CD4-positive, alpha-beta T cell treated with Interleukin-2 at 100 ng/mL for 4 hours (primary cell): ENCODE measurements at places on chromosomes 4 and X.

- DNase-seq = no peak
Observed at GRCh38 chr4:161101881-161102280, 1061.9 kb downstream of the FSTL5 start.

DNA sequence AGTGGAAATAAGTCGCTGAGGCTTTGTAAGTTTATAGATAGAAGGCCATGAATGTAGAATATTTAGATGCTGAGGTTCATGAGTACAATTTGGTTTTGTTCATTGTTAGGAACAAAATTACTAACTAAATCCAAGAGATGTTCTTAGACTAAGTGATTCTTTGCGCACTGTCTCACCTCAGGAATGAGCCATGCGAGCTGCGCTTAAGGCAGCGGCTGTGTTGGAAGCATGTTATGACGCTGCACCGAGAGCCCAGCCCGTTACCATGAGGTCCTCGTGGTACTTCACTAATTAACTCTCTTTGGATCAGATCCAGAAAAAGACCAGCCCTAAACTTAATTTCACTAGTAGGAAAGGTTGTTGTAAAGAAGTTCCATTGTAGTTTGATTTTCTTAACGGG, 166.2 kb downstream of the RAPGEF2 start:
- no peak for DNase-seq

- DNase-seq = no peak
Observed at GRCh38 chr4:90515191-90515590, 388.0 kb downstream of the CCSER1 start.

DNA sequence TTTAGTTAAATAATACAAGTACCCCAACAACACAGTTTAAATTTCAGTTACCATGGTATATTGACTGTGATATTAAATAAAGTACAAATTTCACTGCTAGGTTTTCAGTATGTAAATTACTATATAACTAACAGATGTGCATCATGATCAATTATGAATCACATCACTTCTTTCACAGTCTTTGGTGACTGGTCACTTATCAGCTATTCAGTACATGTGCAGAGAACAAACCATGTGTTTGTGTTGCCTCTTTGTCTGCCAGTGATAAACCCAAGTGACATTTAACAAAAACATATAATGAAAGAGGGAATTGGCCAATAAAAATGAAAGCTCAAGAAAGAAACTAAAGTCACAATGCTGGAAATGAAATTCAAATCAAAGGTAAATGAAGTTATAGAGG, 249.3 kb downstream of the CHIC1 start:
- DNase-seq = no peak

DNA sequence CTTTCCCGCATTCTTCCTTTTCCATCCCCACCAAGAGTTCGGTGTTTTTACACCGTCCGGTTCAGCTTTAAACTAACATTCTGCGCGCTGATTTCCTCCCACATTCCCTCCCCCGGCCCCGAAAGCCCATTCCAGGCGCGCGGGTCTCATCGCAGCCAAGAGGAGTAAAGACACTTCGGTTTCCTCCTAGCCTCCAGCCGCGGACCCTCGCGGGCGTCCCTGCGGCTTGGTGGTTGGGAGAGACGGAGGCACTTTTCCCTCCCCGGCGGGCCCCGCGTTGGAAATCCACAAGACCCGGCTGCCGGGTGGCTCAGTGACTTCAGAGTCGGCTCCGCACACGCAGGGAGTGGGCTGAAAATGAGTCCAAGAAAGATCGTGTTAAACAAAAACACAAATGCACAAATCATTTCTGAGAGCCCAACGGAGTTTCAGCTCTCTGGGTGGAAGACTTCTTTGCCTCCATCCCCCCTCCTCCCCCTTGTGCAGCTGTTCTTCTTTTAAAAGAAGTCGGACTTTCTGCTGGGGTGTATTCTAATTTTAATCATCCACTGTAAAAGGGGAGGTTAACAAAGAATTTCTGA, 2.0 kb upstream of the ARX start:
- no peak for DNase-seq

- DNase-seq = no peak
Observed at GRCh38 chr4:12409507-12410190, 981.0 kb upstream of the HS3ST1 start.

GRCh38 chr4:81498046-81498445, 26.3 kb upstream of the RASGEF1B start:
- no peak for DNase-seq

DNA sequence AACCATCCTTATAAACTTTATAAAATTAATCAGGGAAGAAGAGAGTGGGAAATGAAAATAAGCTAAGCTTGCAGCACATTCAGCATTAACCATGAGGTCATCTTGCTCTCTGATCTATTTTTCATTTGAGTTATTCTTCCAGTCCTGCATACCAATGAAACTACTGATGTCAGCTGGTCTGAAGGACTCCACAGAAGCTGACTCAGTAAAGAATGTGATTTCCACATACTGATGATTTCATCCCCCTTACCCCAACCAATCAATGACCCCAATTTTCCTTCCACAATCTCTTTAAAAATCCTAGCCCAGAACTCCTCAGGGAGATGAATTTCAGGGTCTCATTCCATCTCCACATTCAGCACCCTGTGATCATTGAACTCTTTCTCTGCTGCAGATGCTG, 18.8 kb upstream of the DSPP start:
- no peak for DNase-seq

DNA sequence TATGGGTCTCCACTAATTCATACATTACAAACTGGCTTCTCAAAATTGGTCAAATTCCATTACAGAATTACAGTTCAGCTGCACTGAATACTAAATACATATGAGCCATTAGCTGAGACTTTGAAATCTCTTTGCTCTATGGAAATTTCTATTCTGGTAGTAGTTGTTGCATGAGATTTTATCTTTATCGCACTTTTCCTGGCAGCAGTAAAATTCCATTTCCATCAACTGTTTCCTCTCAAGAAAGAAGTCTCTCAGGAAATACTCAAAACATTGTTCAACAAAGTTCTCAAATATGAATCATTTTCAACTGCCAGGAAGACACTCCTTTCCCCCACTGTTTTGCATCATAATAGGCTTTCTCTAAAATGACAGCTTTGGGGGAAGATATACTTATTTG, 51.3 kb downstream of the ATP11C start:
- no peak for DNase-seq

- DNase-seq = no peak
Observed at GRCh38 chr4:181323061-181323460, 920.1 kb upstream of the TENM3 start.

- DNase-seq = no peak
Observed at GRCh38 chr4:26071688-26072087, 157.7 kb downstream of the SMIM20 start.

DNA sequence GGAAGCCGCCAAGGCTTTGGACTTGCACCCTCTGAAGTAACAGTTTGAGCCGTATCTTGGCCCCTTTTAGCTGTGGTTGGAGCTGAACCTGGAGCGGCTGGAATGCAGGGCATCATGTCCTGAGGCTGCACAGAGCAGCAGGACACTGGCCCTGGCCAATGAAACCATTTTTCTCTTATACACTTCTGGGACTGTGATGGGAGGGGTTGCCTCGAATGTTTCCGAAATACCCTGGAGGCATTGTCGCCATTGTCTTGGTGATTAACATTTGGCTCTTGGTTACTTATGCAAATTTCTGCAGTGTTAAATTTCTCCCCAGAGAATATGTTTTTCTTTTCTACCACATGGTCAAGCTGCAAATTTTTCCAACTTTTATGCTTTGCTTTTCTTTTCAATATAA, 137.2 kb downstream of the MAGEC1 start:
- no peak for DNase-seq

DNA sequence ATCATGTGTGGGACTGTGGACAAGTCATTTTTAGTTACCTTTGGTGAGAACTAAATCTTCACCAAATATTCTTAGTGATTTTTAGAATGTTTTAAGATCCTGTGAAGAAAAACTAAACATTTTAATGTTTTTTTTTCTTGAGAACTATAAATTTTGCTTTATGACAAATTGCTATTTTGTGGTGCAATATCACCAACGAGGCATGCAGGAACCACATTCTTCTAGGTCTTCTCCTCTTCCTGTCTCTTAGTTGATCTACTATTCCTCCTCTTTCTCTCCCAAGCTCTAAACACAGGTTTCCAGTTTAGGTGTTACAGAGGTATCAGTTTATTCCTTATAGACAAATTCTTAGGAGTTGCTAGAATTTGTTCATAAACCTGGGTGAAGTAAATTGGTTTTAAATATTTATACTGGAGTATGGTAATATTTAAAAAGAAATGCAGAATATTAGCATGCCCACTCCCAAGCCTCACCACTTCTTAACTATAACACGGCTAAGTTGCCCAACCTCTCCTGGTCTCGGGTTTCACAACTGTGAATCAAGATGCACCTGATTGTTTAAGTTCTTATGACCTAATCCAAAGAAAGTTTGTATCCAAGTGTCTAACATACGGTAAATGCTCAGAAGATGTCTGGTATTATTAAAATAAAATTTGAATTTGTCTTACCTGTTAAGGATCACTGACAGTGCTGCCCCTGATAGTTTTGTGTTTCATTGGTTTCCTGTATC, 56.5 kb upstream of the CLNK start:
- no peak for DNase-seq

- DNase-seq = no peak
Observed at GRCh38 chrX:10282490-10282889, 125.7 kb downstream of the CLCN4 start.

DNA sequence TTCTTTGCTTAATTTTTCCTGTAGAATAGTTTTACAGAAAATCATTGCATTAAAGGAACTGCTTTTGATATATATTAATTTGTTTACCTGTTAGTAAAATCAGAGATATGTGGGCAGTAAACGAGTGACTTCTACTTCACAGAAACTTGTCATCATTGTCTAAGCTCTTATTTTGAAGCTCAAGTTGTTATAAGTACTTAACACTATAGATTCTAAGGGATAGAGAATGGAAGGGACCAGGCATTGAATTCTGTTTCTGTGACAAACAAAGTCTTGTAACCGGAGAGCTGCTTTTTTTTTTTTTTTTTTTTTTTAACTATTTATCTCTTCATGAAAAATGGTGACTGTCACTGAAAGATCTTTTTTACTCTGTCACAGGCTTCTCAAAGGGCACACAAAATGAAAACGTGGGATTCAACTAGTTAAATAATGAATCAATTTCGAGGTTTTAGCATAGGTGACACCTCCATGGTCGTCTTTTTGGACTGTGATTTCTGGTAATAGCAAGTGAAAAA, 14.4 kb downstream of the STK26 start:
- no peak for DNase-seq

GRCh38 chr4:118410138-118410537, 57.3 kb upstream of the PRSS12 start:
- no peak for DNase-seq
